ENCODE measurements at places on chromosomes 4 and X.

- DNase-seq: no peak
These were observed 18.4 kb downstream of the GABRA4 start for GRCh38 chr4:46974891-46975543.

- DNase-seq: no peak
These were observed 2.7 kb downstream of the UTP14A start for GRCh38 chrX:129908636-129909035.

DNA sequence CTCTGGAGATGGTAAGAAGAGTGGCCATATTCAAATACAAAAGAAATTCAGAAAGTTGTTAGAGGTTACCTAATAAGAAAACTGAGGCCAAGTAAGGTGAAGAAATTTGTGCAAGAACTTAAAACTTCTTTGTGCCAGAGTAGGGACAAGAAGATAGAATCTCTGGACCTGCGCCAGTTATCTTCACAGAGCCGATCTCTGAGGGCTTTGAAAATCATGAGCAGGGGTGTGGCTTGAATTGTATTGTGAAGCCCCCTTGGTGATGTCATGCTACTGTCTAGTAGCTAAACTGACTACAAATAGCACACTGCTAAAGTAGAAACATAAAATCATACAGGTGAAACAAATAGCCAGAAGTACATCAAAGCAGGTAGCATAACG is 184.6 kb downstream of the UGT8 start:
- no peak for DNase-seq

GRCh38 chr4:75672461-75673026 is 667 bp downstream of the G3BP2 start:
- peak; percentile 76 for DNase-seq

- DNase-seq: peak; percentile 98
These were observed 2.2 kb upstream of the LIN54 start for GRCh38 chr4:83012687-83013419.

DNA sequence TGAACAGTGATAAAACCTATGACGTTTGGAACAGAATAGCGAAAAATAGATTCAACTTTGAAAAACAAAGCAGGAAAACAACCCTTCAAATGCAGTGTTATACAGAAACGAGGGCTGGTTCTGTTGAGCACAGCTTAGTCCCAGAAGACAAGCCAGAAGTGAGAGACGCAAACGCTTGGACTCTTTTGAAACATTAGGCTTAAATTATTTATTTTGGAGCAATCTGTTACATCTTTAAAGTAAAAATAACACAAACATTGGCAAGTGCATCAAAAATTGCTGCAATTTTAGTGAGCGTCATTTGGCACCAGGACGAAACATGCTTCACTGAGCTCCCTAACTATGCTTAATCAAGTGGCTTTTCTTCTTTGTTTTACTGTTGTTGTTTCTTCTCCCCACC is 63.5 kb downstream of the ENPP6 start:
- DNase-seq: no peak

DNA sequence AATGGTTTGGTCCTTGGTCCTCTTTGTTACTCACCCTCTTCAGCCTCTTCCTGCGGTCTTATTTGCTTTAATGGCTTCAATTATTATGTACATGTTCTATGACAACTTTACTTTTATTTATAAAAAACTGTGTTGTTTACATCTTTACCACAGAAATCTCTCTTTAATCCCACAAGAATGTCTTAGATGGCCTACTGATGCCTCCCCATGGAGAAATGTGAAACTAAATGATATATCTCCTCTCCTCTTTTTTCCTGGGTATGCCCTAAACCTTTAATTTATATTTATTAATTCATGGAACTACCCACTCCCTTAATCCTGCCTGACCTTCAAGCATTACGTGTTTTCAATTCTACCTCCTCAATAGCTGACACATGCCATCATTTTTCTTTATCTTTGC is 573.2 kb downstream of the CENPC start:
- DNase-seq: no peak

- no peak for DNase-seq
These were observed 101.8 kb downstream of the SH3KBP1 start for GRCh38 chrX:19785647-19786046.

DNA sequence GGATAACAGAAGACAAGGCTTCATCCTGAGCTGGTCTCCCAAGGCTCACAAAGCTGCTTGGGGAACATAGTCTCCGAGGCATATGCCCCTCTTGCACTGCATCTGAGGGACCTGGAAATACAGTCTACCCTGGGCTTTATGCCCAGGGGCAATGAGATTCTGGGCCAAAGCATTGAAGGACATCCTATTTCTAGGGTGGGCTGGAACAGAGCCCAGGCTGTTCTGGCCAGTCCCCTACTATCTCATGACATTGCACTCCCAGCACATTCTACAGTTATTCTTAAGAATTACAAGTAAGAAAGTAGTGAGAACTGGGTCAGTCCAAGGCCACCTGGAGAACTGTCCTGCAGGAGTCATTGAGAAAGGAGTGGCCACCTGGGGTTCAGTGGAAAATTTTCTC is 107.6 kb downstream of the USP46 start:
- DNase-seq: peak; percentile 75

- no peak for DNase-seq
These were observed 228.6 kb downstream of the QDPR start for GRCh38 chr4:17283251-17283650.

DNA sequence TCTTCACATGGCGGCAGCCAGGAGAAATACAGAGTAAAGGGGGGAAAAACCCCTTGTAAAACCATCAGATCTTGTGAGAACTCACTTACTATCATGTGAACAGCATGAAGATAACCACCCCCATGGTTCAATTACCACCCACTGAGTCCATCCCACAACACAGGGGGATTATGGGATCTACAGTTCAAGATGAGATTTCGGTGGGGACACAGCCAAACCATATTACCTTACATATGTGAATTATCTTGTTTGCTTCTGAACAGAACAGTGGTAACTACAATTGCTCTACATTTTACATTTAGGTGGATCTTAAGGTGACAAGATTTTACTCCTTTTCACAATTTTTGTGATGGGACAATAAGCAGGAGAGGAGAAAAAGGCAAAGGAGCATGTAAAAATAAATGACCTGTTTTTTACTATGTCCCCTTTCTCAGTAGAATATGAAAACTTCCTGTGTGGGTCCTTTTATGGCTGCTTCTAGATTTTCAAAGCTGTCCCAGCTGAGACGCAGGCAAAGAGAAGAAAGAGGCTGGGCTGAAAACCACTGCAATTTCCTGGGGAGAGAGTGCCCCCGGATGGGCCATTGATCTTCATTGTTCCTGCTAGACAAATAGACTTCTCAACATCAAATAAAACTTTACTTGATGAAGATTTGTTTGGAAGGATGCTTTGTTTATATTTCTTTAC is 45.9 kb upstream of the PGM2 start:
- peak; percentile 39 for DNase-seq

DNA sequence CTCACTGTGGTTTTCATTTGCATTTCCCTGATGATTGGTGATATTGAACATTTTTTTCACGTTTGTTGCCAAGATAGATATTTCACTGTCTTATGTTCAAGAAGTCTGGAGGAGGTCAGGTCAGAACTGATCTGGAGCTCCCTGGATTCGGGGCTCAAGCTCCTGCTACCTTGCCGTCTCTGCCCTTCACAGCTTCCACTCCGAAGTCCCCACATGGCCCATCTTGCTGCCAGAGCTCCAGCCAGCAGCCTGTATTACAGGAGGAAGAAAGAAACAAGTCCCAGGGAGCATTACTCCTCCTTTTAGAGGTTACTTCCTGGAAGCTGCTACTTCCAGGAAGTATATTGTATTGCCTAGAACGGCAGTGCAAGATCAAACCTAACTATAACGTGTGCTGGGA is 17.9 kb upstream of the CDKN2AIP start:
- no peak for DNase-seq

DNA sequence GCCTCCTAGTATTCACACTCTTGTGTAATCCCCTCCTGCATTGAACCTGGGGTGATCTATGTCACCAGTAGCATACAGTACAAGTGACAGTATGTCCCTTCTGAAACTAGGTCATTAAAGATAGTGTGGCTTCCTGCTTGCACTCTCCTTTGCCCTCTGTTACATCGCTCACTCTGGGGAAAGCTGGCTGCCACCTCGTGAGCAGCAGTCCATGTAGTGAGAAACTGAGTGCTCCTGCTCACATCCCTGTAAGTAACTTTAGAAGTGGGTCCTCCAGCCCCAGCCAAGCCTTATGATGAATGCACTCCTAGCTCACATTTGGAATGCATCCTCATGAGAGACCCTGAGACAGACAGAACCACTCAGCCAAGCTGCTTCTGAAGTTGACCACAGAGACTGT is 89.8 kb upstream of the TNIP3 start:
- DNase-seq: no peak

GRCh38 chrX:64447207-64447606 is 52.0 kb upstream of the MTMR8 start:
- no peak for DNase-seq

GRCh38 chr4:170538821-170539473 is 449.2 kb upstream of the AADAT start:
- DNase-seq: no peak

DNA sequence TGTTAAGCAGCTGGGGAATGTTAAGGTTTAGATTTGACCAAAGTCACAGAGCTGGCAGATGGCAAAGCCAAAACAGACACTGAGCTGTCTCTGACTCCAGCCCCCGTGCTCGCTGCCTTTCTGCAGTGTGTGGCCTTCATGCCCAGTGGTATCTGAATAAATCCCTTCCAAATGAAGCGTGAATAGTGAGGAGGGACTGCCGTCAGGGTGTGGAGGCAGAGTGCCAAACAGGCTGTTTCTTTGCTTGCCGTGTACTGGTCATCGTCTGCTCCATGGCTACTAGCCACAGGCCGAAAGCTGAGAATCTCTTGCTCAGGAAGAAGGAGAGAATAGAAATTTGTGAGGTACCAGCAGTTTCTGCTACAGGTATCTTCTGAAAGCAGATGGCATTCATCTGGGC is 19.7 kb downstream of the PRIMPOL start:
- DNase-seq: no peak

DNA sequence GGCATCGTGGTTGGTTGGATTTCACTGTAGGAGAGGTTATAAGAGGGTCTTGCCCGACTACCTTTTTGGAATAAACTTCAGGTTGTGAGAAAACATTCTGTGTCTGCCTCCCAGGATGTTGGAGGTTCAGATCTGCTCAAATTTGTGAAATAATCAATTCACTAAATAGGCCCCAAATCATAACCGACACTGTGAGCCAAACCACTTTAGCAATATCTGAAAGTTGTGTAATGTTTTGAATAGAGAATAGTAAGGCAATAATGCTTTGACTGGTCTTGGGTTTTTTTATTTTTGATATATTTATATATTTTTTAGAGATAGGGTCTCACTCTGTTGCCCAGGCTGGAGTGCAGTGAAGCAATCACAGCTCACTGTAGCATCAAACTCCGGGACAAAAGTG is 131.2 kb downstream of the GLRA3 start:
- DNase-seq: no peak

- no peak for DNase-seq
These were observed 1824.2 kb upstream of the TENM3 start for GRCh38 chr4:180418819-180419531.
